ENCODE measurements at places on chromosomes 12 and 14.

- DNase-seq, result no peak
Measured at GRCh38 chr12:28709986-28710685, 438.9 kb upstream of the FAR2 start.

DNA sequence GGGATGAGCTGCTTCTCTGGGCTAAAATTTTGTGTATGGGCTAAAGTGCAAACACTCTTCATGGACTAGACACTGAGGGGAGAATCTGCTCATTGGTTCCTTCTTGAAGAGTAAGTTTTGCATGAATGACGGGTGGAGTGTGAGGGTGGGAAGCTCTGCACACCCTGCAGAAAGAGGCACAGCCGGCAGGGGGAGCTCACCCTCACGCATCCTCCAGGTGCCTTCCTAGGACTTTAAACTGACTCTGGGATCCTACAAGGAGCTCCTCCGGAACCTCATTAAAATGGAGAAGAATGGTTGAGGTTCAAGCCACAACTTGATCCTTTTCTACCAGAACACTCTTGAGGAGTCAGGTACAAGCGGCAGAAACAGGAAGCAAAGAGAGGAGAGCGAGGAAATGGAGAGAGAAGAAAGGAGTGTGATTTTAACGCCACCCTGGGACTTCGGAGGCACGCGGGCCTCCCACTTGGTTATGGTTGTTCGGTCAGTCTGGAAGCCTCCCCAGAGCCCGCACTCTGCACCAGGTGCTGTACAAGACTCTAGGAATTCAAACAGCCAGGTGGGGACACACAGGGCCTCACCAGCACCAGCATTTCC, 87.5 kb downstream of the SETD3 start:
- peak; percentile 64 for DNase-seq

- peak; percentile 27 for DNase-seq
Measured at GRCh38 chr12:107929436-107929835, 154.9 kb downstream of the ASCL4 start.

DNA sequence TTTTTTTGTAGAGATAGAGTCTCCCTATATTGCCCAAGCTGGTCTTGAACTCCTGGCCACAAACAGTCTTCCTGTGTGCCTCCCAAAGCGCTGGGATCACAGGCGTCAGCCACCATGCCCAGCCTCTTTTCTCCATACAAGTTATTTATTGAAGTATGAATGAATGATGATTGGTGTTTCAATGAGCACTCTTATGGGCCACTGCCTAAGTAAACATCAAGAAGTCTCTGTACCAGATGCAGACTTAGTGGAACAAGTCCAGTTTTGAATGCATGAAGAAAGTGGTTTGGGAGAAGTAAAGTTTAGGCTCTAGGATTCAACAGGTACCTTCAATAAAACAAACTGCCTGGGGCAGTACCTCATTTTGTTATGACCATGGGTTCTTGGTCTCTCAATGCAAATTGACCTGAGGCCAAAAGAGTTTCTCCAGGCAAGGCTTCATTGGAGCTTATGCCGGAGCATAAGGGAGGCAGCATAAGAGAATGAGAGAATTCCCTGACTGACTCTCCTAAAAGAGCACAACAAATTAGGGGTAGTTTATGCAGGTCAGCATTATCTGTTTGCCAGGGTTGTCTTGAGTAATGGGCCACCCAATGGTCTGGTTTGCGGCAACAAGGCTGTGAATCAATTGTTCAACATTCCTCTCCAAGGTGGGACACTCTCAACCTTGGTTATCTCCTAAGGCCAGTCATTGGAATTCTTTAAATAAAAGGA, 1.1 kb upstream of the GMFB start:
- DNase-seq, result no peak

- no peak for DNase-seq
Measured at GRCh38 chr14:88852632-88853031, 28.2 kb downstream of the TTC8 start.

DNA sequence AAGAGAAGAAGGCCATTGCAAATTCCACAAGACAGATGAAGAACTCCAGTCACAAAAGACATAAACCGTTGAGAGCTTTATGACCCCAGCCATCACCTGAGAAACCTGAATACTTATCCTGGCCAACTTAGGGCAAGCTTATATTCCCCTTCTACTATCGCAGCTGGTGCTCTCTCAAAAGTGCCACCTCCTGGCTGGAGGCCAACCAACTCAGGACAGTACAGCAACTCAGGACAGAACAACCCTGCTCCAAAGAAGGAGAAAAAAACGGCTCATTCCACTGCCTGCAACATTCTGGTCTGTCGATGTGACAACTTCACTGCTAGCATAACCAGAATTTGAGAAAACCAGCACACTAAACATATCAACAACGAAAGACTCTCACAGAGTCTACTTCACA, 9.7 kb upstream of the KRT6B start:
- no peak for DNase-seq

All from HTR-8/SVneo (cell line).